ENCODE measurements at places on chromosomes 6 and 20.

- DNase-seq: peak; percentile 77
These were observed 25.0 kb upstream of the ABT1 start for GRCh38 chr6:26571592-26572296.

DNA sequence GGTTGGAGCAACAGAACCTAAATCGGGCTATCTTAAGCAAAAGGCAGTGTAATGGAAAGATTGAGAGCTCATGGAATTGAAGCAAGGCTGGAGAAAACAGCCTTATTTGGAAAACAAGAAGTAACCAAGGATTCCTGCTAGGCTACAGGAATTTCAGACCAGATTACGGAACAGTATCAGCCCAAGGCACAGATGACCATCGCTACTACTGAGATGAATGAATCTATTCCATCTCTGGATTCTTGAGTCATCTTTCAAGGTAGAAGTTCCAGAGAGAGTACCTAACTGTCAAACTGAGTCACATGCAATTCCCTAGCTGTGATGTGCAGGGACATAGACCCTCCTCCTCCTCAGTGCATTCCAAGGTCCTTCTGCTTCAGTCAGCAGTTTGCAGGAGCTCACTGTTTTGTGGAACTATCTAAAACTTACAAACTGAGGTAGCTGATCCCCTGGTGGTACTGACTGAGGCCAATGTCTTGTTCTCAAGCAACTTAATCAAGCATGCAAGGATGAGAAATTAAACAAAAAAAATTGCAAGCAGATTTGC lies 62.0 kb upstream of the SMLR1 start:
- no peak for DNase-seq

DNA sequence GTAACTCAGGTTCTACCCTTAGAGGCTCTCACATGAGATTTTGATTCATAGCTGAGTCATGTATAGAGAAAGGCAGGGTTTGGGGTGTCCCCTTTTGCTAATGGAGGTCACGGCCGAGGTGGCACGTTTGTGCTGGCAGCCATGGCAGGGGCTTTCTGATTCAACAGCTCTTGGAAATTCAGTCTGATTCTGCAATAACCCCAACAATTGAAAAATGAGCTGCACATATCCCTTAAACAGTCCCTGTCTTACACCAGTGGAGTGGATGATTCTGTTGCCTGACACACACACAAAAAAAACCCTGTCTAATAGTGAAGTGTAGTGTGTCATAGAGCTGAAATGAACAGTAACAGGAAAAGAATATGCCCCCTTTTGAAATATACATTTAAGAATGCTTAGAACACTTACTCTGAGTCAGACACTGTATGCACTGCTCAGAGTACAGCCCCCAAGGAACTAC lies 40.4 kb upstream of the ARG1 start:
- no peak for DNase-seq

GRCh38 chr20:10636326-10636818 lies 37.4 kb downstream of the JAG1 start:
- no peak for DNase-seq

- DNase-seq: peak; percentile 55
These were observed 230.7 kb upstream of the BTBD3 start for GRCh38 chr20:11686820-11687543.

DNA sequence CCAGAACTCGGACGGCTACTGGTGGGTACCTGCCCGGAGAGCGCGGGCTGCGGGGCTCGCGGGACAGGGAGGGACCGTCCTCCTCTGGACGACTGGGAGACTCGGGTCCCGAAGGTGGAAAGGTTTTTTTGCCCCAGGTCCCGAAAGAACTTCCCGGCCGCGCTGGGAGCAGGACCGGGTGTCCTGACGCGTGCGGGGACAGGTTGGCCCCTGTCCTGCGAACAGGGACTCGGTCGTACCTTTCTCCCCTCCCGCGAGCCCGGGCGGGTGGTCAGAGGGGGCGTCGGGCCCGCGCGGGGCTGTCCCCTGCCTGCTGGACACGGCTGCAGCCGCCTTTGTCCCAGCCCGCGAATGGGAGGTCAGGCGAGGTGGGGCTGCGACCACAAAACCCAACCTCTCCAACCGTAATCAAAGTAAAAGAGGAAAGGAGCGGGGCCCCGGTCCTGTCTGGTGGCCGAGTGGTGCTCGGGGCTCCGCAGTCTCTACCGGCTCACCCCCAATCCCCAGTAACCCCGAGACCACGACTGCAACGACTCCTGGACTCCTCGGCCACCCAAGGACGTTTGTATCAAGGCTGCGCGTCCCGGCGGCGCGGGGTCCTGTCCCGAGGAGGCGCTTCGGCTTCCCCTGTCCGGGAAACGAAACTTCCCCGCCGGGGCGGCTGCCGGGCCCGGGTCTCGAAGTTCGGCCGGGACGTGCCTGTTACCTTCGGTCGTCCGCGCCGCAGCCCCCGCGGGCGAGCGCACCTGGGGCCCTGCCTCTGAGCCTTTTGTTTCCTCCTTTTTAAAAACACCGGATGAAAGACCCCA lies 798 bp downstream of the DSP start:
- DNase-seq: no peak

DNA sequence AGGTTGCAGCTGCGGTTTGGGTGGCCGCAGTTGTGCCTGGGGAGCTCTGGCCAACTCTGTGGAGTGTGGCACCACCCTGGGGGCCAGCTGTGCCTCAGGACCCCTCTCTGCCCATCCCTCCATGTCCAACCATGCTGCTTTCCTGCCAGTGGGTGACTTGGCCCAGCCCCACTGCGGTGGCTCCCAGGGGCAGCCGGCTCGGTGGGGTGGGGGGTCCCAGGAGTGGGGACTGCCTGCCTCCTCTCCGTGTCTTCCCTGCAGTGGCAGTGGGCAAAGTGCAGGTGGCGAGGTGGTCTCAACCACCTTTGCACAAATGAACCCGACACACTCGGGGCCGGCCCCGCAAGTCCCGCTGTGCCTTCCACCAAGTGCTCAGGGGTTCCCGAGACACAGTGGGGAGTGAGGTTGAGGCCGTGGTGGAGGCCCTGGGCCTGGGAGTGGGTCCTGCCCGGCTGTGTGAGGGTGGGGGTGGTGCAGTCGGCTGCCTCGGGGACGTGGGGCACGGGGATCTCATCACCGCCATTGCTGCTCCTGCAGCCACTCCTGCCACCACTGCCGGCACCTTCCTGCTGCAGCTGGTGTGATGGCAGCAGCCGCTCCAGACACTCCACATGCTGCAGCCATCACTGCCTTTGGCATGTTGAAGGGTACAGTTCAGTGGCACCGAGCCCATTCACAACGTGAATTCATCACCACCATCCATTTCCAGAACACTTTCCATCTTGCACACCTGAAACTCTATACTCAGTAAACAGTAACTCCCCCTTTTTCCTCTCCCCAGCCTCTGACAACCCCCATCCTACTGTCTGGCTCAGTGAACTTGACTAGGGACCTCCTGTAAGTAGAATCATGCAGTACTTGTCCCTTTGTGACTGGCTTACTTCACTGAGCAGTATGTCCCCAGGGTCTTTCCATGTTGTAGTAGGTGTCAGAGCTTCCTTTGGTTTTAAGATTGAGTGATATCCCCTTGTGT lies 10.7 kb upstream of the SLCO4A1 start:
- no peak for DNase-seq

- DNase-seq: no peak
These were observed 556.6 kb upstream of the CDH4 start for GRCh38 chr20:60695226-60696000.

- no peak for DNase-seq
These were observed 11.7 kb downstream of the SIM1 start for GRCh38 chr6:100452998-100453397.

GRCh38 chr6:119280668-119281067 lies 68.9 kb downstream of the MAN1A1 start:
- DNase-seq: no peak

DNA sequence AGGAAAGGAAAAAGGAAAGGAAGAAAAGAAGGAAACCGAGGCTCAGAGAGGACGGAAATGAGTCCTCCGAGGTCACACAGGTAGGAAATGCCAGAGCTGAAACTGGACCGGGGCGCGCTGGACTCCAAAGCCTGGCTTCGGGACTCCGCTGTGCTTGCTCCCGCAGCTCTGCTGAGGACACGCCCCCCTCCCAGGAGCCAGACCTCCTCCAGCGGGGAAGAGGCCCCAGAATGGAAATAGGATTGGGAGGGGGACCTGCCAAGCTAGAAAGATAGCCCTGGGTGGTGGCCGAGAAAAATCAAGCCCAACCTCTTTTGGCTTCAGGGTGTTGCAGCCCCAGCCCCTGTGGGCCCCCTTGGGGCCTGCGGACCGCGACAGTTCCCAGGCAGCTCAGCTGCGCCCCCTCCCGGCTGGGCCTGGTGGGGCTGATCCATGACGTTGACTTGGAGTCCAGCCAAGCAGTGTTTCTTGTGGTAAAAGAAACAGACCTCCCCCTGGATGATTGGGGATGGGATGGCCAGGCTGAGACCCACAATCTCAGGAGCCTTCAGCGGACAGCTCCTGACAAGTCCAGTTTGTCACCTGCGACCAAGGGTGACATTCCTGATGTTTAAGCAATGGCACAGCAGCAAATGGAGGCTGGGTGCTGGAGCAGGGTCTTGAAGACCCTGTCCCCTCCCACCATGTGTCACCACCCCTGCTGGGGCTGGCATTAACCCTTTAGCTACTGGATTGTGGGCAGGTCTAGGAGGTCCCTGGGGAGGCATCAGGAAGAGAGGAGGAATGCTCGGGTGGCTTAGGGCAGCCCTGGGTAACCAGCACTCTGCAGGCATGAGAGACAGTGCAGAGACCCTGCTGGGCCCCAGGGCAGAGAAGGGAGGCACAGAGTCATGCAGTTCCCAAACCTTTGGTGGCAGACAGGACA lies 55.4 kb downstream of the RIPOR3 start:
- peak; percentile 87 for DNase-seq

- no peak for DNase-seq
These were observed 1075.5 kb downstream of the KHDRBS2 start for GRCh38 chr6:61210549-61210948.

Data from RWPE2 (cell line).